ENCODE measurements at places on chromosomes 16 and 17.

GRCh38 chr16:49419006-49419405 is 45.4 kb downstream of the C16orf78 start:
- DNase-seq: no peak

DNA sequence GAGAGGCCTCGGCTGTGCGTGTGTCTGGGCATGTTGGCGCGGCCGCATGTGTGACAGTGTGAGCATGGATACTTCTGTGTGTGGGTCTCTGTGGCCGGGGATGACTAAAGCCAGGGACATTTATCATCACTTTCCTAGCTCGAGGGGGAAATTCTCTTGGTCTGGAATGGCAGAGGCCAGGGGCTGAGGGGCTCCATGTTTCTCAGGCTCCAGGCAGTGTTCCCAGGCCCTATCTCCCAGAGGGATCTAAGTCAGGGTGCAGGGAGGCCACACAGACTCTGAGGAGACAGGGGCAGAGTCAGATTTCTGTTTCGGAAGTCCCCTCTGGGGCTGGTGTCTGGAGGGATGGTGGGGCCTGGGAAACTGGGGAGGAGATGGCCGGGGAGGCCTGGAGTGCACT is 23.7 kb upstream of the SPNS2 start:
- DNase-seq: no peak

GRCh38 chr17:32672711-32673110 is 185.9 kb downstream of the CDK5R1 start:
- DNase-seq: no peak

DNA sequence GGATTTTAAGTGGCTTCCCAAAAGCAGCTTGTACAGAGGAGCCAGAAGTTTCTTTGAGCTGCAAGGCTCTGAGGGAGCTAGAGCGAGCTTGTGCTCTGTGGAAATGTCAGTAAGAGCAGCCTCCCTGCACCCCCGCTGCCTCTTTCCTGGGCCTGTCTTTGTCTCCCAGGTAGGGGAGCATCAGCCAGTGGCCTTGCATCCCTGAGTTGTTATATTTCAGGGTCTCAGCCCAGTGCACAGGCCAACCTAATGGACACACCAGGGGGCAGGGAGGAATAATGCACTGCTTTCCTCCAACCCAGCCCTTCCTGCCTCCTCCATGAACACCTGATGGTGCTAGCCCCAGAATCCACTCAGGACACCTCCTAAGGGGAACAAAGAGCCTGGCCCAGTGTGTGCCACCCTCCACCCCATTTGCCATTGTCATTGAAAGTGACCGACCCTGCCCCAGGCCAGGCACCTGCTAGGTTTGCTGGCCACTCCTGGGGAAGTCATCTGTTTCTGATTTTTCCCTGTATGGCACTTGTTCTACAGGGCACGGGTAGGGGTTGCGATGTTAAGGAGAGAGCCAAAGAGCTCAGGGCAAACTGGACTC is 6.3 kb downstream of the TPPP3 start:
- no peak for DNase-seq

- no peak for DNase-seq
Measured at GRCh38 chr16:12547608-12547922, 256.1 kb downstream of the CPPED1 start.

- no peak for DNase-seq
Measured at GRCh38 chr16:89748921-89749320, 27.6 kb downstream of the ZNF276 start.

DNA sequence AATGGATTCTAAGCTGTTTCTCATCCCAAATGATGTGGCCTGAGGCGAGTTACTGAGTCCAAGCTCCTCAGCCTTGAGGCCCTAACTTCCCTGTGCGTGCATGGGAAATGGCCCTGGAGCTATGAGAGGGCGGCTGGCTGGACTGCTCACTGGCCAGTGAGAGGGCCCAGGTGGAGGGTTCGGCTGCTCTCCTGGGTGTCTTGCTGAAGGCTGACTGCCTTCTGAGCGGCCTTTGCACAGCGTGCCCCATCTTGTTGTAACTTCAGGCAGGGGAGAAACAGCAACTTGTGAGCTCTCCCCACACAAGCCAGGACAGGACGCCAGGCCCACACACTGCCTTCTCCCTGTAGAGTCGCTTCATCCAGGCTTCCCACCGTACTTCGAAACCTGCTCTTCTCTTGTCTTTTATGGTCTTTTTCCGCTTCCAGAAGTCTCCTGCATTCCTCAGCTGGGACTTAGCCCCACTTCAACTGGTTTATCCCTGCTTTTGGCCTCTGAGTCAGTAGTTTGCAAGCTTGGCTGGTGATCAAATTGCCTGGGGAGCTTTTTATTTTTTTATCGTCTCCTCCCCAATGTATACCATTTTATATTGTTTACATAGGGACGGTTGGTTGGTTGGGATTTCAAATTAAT is 13.3 kb downstream of the CDH3 start:
- DNase-seq: no peak

DNA sequence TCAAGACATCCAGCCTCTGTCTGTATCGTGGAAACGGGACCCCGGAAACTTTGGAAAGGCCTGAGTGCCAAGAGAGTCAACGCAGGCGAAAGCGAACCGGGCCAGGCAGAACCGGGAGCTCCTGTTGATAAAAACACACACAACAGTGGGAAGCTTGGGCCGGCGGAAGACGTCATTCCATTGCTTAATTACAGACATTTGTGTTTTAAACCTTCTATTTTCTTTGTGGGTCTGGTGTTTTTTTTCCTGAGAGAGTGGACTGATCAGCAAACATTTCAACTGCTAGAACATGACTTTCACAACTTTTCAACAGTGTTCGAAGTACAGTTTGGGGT is 878 bp upstream of the RNF157 start:
- no peak for DNase-seq

DNA sequence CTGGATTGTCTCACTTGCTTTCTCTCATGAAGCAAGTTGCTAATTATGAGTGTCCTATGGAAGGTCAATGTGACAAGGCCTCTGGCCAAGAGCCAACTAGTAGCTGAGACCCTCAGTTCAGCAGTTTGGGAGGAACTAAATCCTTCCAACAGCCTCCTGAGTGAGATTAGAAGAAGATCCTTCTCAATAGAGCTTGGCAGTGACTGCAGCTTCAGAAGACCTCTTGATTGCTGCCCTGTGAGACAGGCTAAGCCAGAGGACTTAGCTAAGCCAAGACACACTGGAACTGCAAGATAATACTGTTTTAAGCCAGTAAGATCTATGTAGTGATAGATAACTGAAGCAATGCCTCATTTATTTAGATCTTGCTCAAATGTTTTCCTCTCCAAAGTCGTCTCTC is 34.3 kb downstream of the PCTP start:
- DNase-seq: no peak

- DNase-seq: no peak
Measured at GRCh38 chr17:199806-200545, 18.5 kb upstream of the DOC2B start.

All from hippocampal formation (tissue), 2 donors.